ENCODE measurements at places on chromosomes 4 and X.

DNA sequence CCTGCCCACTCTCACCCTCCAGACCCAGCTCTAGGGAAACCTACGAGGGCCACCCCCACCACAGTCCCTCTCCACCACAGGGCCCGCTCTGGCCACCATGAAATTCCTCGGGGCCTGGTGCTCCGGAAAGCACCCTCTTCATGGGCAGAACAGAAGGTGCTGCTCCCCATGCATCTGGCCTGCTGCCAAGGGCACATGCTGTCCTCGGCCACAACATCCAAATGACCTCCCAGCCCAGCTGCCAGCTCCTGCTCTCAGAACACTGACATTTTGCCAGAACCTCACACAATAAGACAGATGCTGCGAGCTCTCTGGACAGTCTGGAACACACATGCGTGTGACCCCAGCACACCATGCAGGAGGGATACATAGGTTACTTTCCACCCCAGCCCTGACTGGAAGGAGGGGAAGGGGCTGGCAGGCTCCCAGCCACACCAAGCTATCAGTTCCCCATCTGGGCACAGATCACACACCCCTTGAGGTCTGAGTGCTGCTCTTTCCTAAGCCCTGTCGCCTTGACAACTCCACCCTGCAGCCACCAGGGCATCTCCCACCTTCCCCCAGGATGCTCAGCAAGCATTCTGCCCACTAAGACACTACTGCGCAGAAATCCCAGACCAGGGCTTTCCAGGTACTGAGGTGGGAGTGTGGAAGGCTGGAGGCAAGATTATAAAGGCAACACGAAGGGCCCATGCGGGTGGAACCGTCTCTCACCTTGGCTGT is 5.8 kb downstream of the CCNQ start:
- DNase-seq: no peak

DNA sequence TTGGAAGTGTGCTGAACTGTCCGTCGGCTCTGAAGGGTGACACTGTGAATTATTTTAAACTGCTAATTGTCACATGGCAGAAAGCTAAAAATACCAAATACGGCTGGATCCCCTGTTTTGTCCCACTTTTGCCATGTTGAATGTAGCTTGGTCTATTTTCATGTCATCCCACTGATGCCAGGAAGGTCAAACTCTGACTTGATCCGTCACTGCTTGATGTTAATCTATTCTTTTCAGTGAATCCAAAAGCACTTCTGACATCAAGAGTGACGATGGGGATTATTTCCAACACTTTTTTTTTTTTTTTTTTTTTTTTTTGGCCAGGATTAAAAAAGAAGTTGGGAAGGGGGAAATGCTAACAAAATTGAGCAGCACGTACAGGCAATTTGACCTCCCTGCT is 734.6 kb upstream of the TENM3 start:
- DNase-seq: no peak

- DNase-seq: no peak
These were observed 284.2 kb downstream of the RCHY1 start for GRCh38 chr4:75229806-75230570.

DNA sequence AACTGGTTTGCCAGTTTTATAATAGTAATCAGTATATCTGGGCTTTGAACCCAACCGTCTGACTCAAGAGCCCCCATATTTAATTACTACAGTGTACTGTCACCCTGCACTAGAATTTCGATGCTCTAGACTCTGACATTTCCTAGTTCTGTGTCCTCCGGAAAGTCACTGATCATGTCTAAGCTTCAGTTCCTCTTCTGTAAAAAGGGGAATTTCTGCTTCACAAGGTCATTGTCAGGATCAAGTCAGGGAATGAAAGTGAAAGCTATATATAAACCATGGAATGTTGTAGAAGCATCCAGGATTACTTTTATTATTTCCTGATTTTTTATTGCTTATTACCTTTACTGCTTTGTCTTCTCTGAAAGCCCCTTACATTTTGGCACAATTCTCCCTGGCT is 4.0 kb upstream of the KCNIP4 start:
- no peak for DNase-seq

DNA sequence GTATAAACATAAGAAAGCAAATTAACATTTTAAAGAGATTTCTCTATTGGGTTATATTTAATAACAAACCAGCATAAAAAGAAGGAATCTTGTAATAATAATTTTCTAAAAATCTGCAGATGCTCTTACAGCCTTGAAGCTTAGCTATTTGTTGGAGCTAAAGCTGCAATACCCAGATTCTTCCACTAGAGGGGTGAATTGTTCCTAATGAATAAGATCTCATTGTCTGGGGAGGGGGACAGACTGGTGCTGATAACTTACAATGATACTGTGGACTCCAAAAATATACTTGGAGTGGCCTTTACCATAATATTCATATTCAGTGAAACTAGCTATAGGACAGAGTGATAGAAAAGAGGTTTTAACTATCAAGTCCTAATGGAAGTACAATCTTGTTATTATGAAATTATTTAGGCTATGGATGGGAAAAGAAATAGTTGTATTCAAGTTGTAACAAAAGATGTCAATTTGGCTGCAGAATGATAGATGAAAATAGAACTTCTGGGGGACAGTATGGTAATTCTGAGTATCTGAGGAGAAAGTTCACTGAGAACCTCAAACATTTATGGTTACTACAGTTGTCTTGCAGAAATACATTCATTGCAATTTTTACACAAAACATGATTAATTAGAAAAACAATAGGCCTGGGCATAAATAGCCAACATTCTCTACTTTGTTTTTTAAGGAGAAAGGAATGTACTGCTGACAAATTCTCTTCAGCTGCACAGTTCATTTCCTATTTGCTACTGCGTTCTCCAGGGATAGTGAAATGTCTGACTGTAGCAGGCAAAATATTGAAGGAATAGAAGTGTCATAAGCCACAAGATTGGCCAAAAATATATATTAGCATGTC is 443.3 kb downstream of the GBA3 start:
- DNase-seq: no peak

DNA sequence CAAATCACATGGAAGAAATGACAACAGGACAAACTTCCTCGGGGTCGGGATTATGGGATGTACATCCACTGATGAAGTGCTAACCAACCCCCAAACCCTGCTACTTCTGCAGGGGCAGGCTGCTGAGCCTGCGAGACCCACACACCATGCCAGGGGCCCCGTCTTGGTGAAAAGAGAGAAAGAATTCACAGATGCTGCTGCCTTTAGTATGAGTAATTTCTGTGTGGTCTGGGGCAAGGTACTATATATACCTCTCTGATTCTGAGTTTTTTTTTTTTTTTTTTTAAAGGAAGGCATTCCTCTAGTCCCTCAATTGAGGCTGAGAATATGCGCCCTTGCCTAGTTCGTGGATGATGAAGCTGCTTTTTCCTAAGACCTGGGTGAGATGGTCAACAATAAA is 24.8 kb downstream of the PDHA1 start:
- DNase-seq: no peak

DNA sequence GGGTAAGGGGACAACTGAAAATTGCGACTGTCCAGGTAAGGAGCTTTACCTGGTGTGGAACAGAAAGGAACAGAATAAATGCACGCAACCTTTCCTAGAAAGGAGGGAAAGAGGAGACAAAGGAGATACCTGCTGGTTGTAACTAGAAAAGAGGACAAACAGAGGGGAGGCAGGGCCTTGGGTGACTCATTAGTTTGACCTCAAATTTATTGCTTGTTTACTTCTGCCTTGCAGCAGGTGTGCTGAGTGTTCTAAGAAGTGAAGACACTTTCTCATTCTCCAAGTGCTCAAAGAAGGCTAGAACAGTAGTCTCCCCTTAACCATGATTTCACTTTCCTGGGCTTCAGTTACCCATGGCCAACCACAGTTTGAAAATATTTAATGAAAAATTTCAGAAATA is 123.1 kb upstream of the BOD1L1 start:
- DNase-seq: no peak

DNA sequence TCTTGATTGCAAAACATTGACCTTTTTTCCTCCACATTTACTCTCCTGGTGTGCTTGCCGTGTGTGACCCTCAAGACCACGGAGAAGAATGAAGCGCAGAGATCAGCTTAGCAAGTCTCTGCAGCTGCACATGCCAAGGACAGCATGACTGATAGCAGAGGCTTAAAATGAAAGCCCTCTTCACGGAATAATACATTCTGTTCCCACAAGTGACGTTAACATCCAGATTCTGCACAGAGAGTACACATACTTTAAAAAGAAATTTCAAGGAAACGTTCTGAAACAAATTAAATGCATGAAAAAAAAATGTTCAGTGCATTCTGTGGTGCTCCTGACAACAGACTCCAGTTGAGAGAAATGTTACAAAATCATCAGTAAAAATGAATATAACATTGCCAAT is 60.9 kb downstream of the SLC7A11 start:
- no peak for DNase-seq

DNA sequence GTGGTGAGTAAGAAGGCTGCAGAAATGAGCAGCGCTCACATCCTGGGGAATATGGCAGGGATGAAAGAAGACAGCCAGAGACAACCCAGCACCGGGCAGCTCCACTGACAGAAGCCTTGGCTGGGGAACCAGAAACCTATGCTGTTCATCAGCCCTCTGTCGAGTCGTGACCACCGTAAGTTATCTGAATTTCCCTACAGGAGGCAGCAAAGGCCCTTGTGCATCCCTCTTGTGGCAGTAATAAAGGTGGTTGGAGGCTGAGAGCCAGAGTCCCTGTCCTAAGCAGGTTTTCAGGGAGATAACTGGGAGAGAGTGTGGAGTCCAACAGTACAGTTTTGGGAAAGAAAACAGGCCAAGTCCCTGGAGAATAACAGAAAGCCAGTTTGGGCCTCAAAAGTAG is 194.0 kb upstream of the BOD1L1 start:
- no peak for DNase-seq

All from naive thymus-derived CD8-positive, alpha-beta T cell (primary cell).